ENCODE measurements at places on chromosomes 1 and 21. TPM values are rescaled to one million over a fixed set of nuclear protein-coding genes. Genes with fewer than 3 reads are reported as not detected.

- DNase-seq, result peak; percentile 52
- H3K4me3 ChIP-seq, result no peak overlapping the region
- no peaks in the 10 kb centered on the region for H3K27me3 ChIP-seq
- H3K36me3 ChIP-seq, result no peaks in the 10 kb centered on the region
- H3K27ac ChIP-seq, result peak overlapping the region; percentile 31
These were observed 255.1 kb downstream of the NFIA start for GRCh38 chr1:61337441-61337951.

GRCh38 chr1:192936313-192937018 lies 122.7 kb downstream of the UCHL5 start:
- H3K27ac ChIP-seq, result no peak overlapping the region
- H3K4me1 ChIP-seq, result no peaks in the 10 kb centered on the region
- no peaks in the 10 kb centered on the region for H3K27me3 ChIP-seq
- DNase-seq, result no peak
- H3K36me3 ChIP-seq, result no peaks in the 10 kb centered on the region
- no peak overlapping the region for H3K4me3 ChIP-seq

DNA sequence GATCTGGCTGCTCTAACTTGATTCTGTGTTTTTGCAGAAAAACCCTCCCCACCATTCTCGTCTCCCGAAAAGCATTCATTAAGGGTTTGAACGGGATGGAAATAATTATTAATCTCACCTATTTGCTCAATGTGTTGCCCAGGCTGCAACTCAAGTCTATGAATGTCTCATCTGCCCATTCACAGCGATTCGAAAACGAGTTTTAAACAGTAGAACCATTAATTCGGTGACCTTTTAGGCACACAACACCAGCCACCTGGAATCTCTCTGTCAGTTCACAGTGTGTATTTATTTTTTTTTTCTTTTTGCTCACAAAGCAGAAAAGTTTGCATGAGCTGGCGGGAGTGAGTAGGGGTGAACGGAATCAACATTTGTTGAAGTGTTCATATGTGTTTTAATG lies 764.7 kb upstream of the TPTE start:
- no peak overlapping the region for H3K27ac ChIP-seq
- H3K4me3 ChIP-seq, result no peak overlapping the region
- no peaks in the 10 kb centered on the region for H3K4me1 ChIP-seq
- no peaks in the 10 kb centered on the region for H3K36me3 ChIP-seq

DNA sequence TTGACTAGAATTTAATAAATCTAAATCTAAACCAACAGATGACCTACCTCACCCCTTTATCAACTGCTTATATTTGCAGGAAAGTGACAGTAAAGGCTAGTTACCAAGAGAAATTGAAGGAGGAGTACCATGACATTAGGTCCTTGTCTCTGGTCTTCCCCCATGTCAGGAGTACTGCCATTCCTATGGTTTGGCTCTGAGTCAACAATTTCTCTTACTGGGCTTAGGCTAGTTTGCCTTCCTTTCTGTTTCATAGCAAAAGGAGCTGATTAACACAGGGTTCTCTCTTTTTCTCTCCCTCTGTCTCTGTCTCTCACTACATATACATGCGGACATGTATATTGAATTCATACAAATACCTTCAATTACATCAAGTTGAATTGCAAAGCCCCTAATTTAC lies 579.9 kb downstream of the DPYD start:
- H3K36me3 ChIP-seq, result no peaks in the 10 kb centered on the region
- H3K27me3 ChIP-seq, result no peaks in the 10 kb centered on the region
- H3K27ac ChIP-seq, result no peak overlapping the region
- no peaks in the 10 kb centered on the region for H3K4me1 ChIP-seq

DNA sequence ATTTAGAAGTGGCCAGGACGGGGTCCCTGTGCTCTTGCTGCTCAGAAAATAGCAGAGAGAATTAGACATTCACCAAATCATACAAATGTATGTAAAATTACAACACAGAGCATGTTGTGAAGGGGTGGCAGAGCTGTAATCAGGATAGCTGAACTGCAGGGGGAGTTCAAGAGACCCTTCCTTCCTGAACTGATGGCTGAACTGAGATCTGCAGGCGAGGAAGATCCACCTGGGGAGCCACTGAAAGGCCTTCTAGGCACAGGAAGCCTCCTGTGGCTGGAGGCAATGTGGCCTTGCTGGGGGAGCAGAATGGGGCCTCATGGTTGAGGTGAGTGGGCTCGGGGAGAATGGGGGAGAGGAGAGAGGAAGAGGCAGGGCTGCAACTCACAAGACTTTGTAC lies 216.5 kb downstream of the PRDM2 start:
- no peak overlapping the region for H3K27ac ChIP-seq
- H3K4me3 ChIP-seq, result no peak overlapping the region
- no peaks in the 10 kb centered on the region for H3K27me3 ChIP-seq
- no peaks in the 10 kb centered on the region for H3K36me3 ChIP-seq
- no peak for DNase-seq
- no peaks in the 10 kb centered on the region for H3K4me1 ChIP-seq

NAXE gene
- 130 TPM for total RNA-seq

DNA sequence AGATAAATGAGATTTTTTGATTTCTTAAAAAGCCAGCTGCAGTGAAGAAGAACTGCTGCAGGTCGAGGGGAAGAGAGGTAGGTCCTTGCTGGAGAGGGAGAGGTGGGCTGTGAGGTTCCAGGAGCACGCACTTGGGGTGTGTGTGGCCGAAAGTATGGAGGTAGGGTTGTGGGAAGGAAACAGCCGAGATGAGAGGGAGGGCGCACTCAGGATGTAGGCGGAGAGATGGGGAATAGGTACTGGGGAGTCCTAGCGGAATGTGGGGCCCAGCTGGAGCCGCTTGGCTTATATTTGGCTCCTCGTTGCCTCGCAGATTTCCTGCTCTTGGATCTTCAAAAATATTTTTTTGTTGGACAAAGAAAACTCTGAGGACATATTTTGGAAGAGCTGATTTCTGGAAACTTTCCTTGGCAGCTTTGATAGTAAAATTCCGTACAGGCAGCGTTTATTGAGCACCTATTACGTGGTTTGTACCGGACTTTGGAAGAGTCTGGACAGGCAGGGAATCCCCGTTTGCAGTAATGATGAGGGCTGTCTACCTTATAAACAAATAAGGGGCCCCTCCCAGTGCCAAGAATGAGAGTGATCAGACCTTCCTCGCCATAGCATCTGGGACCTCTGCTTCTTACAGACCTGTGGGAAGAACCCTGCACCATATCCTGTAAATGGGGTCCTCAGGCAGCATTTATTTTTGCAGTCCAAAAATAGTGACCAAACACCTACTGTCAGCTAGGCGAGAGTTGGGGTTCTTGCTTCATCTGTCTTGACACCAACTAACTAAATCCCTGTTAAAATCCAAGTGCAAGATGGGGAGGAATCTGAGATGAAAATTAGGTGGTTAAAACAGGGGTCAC lies 1.5 kb downstream of the LRRC8D start:
- H3K36me3 ChIP-seq, result no peaks in the 10 kb centered on the region
- H3K27me3 ChIP-seq, result no peaks in the 10 kb centered on the region
- no peak for DNase-seq
- H3K27ac ChIP-seq, result no peak overlapping the region

MYBPH gene
- total RNA-seq, result 1.4 TPM

NMNAT2 gene
- total RNA-seq, result 0.12 TPM

GRCh38 chr21:37797403-37797802 lies 118.9 kb downstream of the KCNJ6 start:
- H3K27ac ChIP-seq, result no peak overlapping the region
- no peaks in the 10 kb centered on the region for H3K27me3 ChIP-seq
- no peaks in the 10 kb centered on the region for H3K36me3 ChIP-seq
- no peak for DNase-seq
- no peaks in the 10 kb centered on the region for H3K4me1 ChIP-seq
- no peak overlapping the region for H3K4me3 ChIP-seq

DNA sequence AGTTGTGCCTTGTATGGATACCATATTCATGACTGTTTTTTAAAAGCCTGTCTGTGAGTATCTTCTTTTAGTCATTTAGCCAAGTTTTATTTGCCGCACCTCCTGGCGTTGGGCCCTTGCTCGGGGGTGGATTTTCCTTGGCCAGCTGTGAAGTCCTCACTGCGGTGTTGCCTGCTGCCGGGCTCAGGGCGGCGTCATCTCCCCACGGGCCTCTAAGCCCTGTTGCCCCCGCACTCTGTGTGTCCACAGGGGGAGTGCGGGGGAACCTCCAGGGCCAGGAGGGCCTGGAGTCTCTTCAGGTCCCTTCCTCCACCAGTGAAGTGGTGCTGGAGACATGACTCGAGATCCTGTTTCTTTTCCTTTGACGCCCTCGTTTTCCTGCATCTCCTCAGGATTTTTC lies 65.8 kb upstream of the DIP2A start:
- H3K27ac ChIP-seq, result no peak overlapping the region
- no peaks in the 10 kb centered on the region for H3K27me3 ChIP-seq
- H3K4me3 ChIP-seq, result no peak overlapping the region
- DNase-seq, result peak; percentile 71
- H3K4me1 ChIP-seq, result no peaks in the 10 kb centered on the region
- H3K36me3 ChIP-seq, result peaks cover 10% of the 10 kb centered on the region

CTBS gene
- total RNA-seq, result 3.3 TPM

GRCh38 chr1:175599212-175599705 lies 144.1 kb downstream of the TNR start:
- H3K4me3 ChIP-seq, result peak overlapping the region; percentile 3
- H3K27ac ChIP-seq, result no peak overlapping the region
- peaks cover 27% of the 10 kb centered on the region for H3K27me3 ChIP-seq
- no peaks in the 10 kb centered on the region for H3K4me1 ChIP-seq
- no peaks in the 10 kb centered on the region for H3K36me3 ChIP-seq

DNA sequence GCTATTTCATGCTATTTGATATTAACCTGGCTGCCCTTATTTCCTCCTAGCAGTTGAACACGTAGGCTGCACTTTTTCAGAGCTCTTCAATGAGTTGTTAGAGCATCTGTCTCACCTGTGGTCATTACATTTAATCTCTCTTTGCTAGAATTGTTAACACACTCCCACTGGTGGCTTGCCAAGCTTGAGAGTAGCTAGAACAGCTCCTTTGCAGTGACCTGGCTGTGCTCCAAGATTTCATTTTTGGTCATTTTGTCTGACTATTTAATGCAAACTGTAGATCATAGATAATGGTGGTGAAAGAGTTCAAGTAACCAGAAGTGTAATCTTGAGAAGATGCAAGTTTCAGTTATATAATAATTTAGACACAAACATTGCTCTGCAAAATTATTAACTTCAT lies 105.6 kb downstream of the LRRC7 start:
- no peaks in the 10 kb centered on the region for H3K36me3 ChIP-seq
- no peaks in the 10 kb centered on the region for H3K4me1 ChIP-seq
- no peak overlapping the region for H3K4me3 ChIP-seq
- H3K27me3 ChIP-seq, result no peaks in the 10 kb centered on the region
- DNase-seq, result no peak

TAL1 gene
- total RNA-seq, result 0.30 TPM

GRCh38 chr1:152038871-152039270 lies 2.1 kb upstream of the S100A11 start:
- no peak overlapping the region for H3K27ac ChIP-seq
- H3K36me3 ChIP-seq, result no peaks in the 10 kb centered on the region
- H3K4me3 ChIP-seq, result no peak overlapping the region
- H3K4me1 ChIP-seq, result peaks cover 10% of the 10 kb centered on the region
- no peak for DNase-seq
- H3K27me3 ChIP-seq, result peaks cover 17% of the 10 kb centered on the region

- no peaks in the 10 kb centered on the region for H3K36me3 ChIP-seq
- H3K4me1 ChIP-seq, result no peaks in the 10 kb centered on the region
- H3K27ac ChIP-seq, result no peak overlapping the region
- no peak overlapping the region for H3K4me3 ChIP-seq
These were observed 102.1 kb upstream of the MARK1 start for GRCh38 chr1:220425852-220426251.

DNA sequence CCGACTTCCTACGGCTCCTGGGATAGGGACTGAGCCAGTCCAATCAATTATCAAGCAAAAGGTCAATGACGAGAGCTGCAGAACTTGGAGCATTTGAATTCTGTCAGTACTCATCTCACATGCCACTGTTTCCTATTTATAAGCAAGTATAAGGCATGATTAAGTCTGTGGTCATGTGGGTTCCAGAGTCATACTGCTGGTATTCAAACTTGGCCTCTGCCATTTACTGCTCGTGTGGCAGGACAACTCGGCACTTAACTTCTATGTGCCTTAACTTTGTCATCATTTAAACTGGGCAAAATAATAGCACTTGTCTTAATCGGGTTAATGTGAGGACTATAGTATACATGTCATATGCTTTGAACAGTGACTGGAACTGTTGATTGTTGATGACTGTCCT lies 44.9 kb upstream of the TNFSF18 start:
- H3K27me3 ChIP-seq, result no peaks in the 10 kb centered on the region
- H3K4me1 ChIP-seq, result no peaks in the 10 kb centered on the region
- no peak for DNase-seq
- no peaks in the 10 kb centered on the region for H3K36me3 ChIP-seq

GRCh38 chr21:45900034-45900868 lies 81.3 kb upstream of the COL6A1 start:
- H3K27ac ChIP-seq, result no peak overlapping the region
- H3K36me3 ChIP-seq, result no peaks in the 10 kb centered on the region
- H3K27me3 ChIP-seq, result no peaks in the 10 kb centered on the region
- no peaks in the 10 kb centered on the region for H3K4me1 ChIP-seq
